ENCODE measurements at places on chromosomes 6 and 20.

DNA sequence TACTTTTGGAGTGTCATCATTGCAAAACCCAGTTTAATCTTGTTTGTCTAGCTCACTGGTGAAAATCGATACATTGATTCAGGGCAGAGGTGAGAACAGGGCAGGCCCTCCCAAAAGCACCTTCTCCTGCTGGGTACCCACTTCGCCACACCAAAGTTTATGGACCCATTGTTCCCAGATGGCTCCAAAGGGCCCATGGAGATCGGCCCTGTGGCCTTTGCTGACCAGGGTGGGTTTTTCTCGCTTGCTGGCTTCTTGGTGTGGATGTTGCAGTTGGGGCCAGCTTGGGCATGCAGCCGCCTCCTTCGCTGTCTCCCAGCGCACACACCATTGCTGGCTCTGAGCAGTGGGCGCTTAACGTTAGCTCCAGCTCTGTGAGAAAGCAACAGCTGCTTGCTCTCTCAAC lies 178.1 kb upstream of the PDE10A start:
- DNase-seq, result no peak

- DNase-seq, result no peak
These were observed 1209.7 kb upstream of the GJE1 start for GRCh38 chr6:140923048-140923447.

DNA sequence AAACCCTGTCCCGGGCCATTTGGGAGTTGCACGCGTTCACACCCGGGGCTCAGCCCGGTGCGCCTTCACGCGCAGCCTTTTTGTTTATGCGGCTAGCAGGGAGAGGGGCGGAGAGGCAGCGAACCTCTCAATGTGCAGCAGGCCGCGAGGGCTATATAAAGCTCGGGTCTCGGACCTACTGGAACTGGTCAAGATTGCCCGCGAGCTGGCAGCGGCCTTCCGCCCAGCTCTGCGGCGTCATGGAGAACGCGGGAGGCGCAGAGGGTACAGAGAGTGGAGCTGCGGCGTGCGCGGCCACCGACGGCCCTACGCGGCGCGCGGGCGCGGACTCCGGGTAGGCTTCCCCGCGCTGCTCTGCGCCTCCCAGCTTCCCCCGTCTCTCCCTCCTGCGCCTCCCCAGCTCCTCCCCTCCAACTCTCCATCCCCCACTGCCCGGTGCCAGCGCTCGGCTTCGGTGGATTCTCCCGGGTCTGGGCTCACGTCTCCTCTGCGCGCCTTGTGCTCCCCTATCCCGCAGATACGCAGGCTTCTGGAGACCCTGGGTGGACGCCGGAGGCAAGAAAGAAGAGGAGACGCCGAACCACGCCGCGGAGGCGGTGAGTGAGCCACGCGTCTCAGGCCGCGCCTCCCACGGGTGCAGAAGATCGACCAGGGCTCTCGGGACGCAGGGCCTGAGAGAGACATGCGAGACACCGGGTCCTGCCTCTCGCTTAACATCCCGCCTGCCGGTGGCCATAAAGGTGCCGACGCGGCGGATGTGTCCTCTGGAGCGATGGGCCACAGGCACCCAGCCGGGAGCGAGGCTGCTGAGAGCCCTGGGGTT lies at the start of gene RIPPLY2:
TSS of gene RIPPLY2 (plus strand) at position 183 of the 823 bp plus-strand sequence. CDS start at position 240, 57 bp downstream.
- DNase-seq, result no peak

- DNase-seq, result no peak
These were observed 7.0 kb upstream of the CSNK2A1 start for GRCh38 chr20:550611-551010.

GRCh38 chr6:71446470-71446869 lies 157.9 kb downstream of the OGFRL1 start:
- DNase-seq, result no peak

DNA sequence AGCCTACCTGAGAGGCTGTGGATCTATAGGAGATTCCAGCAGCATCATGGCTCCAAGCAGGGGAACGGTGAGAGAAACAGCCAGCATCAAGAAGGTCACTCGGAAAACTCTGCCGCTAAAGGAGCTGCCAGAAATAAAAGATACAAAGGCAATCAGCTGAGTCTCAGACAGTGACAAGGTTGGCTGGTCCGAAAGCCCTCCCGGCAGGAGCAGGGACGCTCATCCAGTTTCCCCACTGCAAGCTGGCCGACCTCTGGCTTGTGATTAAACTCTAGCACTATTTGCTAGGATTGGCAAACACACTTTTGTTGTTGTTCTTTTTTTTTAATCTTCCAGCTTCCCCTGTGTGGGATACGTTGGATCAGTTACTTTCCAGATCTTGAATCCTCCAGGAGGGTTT lies 8.7 kb downstream of the APMAP start:
- DNase-seq, result no peak

DNA sequence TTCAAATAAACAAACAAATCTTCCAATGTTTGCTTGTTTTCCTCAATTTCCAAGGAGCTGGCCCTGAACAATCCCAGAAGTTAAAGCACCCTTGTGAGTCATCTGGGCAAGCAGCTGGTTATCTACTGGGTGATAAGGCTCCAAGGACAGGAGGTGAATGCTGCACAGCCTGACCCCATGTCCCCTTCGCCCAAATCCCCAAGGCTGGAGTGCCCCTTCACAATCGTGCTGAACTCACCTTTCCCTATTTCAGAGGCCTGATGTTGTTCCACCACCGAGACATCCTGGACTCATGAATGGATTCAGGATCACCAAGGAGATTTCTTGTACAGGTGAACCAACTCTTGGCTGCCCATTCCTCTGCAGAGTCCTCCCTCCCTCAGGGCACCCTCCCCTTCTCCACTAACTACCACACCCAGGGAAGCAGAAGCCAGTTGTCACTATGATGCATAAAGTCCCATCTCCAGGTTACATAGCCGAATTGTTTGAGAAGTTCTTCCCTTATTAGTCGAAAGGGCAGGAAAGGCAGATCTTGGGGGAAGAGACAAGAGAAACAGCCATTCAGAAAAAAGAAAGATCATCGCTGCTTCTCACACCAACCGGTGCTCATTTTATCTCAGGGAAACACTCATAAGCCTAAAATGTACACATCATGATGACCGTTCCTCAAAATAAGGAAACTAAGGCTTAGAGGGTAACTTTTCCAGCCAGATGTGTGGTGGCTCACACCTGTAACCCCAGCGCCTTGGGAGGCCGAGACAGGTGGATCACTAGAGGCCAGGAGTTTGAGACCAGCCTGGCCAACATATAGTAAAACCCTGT lies 138.8 kb upstream of the RREB1 start:
- DNase-seq, result no peak

DNA sequence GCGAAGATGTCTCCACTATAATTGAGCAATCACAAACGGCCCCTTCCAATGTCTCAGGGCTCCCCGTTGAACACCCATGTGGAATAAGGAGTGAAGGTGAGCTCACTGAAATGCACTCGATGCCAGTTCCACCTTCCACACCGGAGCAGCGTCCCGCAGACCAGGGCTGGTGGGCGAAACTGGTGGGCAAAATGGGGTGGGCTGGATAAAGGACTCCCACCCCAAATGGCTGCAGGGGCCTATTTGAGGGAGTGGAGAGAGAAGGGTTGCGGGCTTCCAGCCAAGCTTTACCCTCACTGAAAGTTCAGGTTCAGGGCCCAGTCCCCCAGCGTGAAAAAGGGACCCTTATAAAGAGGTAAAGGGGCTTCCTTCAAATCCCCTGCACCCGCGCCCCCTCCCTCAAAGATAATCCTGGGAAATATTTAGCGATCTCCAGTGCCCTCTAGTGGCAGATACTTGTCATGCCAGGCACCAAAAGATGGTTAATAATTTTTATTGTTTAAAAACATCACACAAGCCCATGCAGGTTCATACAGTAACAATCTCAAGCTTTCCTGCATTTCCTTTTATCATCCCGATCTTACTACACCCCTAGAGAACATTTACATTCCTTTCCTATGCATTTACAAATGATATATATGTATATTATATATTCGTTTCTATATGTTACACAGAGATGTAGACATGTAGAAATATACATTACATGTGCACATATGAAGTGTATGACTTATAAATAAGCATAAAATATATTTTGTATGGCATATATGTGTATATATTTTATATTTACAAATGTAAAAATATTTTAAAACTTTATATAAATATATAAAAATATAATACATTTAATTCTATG lies 58.2 kb upstream of the NKX2-2 start:
- no peak for DNase-seq

- no peak for DNase-seq
These were observed 104.9 kb downstream of the TFAP2C start for GRCh38 chr20:56733967-56734366.

DNA sequence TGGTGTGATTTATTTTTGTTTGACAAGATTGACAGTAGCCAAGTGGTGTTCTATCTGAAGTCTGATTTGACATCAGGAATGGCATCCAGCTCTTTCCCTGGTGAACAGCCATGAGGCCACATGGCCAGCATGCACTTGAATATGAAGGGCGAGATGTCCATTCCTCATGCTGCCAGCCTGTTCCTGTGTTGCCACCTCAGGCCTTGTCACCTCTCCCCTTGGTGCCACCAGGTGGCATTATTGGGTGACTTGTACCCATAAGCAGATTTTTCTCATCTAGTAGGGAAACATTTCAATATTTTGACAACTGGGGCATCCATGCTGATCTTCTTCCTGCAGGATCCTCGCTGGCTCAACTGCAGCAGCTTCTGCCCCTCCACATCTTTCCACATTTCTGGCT lies 199.1 kb downstream of the ERMARD start:
- DNase-seq, result no peak

GRCh38 chr20:62235777-62236157 lies 2.6 kb upstream of the OSBPL2 start:
- DNase-seq, result no peak

DNA sequence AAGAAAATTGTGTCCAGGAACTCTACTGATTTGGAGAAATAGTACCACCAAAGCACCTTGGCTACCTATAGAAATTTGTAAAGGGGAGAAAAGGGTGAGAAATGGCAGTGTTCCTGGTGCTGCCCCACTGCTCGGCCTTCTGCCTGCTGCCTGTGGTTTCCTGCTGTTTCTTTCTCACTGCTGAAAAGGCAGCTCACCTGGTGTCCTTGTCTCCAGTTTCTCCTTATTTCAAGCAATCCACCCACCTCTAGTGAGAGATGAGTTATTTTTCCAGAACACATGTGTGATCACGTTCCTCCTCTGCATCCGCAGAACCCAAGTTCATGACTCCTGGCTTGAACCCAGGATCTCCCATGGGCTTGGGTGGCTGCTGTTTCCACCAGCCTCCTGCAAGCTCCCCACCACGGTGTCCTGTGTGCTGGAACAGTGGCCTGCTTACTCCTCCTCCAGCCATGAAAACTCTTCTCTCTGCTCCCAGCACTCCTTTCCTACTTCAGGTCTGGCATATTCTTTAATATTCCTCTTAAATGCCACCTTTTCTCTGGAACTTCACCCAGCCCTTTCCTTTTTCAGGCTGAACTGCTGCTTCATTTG lies 48.9 kb downstream of the ELOVL2 start:
- DNase-seq, result no peak

DNA sequence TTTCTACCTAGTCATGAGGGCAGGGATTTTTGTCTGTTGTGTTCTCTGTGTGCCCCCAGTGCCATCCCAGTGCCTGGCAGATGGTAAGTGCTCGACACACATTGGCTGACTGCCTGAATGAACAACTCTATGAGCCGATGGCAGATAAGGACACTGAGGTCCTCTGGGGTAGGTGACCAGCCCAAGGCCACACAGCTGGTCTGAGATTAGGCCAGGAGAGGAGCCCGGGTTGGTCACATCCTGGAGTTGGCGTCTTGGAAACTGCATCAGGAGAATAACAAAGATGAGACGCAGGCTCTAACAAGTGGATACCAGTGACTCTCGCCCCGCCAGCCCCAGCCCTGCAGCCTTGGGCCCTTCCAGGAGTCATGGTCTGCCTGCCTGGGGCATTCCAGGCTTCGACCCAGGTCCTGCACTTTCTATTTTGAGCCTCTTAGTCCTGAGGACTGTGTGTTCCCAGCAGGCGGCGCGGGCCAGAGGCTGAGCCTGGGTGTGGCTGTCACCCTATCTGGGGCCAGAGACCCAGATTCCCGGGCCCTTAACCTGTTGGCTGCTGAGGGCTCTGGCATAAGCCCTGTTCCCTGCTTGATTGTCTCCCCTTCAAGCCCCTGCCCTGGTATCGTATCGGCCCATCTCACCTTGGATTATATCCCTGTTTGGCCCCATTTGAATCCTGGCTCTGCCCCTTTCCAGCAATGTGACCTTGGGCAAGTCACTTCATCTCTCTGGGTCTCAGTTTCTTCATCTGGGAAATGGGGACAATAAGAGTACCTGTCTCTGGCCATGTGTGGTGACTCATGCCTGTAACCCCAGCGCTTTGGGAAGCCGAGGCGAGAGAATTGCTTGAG lies 88.3 kb downstream of the CEBPB start:
- no peak for DNase-seq

DNA sequence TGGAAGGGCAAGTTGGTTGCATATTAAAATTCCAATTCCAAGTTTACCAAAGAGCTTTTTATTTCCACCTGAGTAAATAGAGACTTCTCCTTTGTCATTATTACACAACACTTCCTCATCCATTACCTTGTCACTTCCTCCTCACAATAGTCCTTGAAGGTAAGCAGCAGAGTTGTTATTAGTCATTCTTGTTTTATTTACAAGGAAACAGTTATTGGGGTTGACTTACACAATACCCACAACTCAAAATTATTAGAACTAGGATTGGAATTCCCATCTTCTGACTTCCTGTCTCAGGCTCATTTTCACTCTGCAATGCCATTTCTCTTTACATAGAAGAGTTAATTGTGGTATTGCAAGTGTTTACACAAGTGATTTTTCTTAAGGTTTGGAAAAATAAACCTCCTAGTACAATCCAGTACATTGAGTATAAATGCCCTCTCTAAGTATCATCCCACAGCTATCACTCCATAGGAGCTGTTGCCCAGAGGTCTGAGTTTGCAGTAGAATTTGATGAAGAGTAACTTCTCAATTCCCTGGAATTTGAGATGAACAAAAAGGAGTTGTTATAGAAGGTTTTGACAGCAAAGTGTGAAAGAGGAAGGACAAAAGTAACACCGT lies 28.9 kb upstream of the MTRF1L start:
- no peak for DNase-seq

DNA sequence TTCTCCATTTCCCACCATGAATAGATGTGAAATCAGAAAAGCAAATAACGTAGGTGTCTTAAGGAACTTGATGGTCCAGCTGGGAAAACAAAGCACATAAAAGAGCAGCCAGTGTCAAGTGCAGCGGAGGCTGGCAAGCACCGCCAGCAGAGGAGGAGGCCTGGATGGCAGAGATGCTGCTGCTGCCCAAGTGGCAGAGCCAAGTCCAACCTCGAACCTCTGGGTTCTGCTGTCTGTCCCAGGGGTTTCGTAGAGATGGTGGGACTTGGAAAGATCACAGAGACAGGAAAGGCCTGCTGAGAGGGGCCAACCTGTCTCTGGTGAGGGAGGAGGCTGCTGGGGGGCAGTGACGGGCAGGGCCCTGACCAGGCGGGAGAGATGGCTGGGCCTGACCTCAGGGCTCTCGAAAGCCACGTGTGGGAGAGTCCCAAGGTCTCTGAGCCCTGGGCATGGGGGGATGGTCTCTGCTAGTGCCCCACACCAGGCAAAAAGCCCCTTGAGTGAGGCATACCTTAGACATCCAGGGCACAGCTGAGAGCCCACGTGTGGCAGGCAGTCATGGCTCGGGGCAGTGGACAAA lies 77.3 kb downstream of the TCP11 start:
- no peak for DNase-seq

- DNase-seq, result no peak
These were observed 136.8 kb upstream of the PTPRK start for GRCh38 chr6:128657181-128657580.

- no peak for DNase-seq
These were observed 58.1 kb upstream of the FOXQ1 start for GRCh38 chr6:1253816-1254215.

- DNase-seq, result peak; percentile 19
These were observed 938 bp downstream of the WRNIP1 start for GRCh38 chr6:2765896-2766766.

All from activated CD8-positive, alpha-beta memory T cell treated with anti-CD3 and anti-CD28 coated beads for 1 hour (primary cell).